ENCODE measurements at places on chromosomes 6 and 20.

GRCh38 chr6:163883984-163884383 is 469.5 kb downstream of the QKI start:
- DNase-seq = no peak

DNA sequence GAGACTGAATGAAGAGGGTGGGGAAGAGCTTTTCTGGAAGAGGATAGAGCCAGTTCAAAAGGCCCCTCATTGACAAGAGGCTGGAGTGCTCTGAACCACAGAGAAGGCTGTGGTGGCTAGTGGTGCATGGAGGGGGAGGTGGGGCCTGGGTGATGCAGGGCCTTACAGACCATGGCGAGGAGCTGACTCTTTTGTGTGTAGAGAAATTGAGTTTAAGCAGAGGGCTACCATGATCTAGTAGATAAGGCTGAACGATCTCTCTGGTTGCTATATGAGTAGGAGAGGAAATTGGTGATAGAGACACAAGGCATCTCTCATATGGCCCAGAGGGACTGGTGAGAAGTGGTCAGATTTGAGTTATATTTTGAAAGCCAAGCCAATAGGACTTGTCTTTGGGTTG is 137.6 kb downstream of the UST start:
- no peak for DNase-seq

- DNase-seq = peak; percentile 71
Measured at GRCh38 chr20:59525500-59526241, 78.7 kb upstream of the PHACTR3 start.

GRCh38 chr6:108106261-108106660 is 31.7 kb upstream of the OSTM1 start:
- no peak for DNase-seq

DNA sequence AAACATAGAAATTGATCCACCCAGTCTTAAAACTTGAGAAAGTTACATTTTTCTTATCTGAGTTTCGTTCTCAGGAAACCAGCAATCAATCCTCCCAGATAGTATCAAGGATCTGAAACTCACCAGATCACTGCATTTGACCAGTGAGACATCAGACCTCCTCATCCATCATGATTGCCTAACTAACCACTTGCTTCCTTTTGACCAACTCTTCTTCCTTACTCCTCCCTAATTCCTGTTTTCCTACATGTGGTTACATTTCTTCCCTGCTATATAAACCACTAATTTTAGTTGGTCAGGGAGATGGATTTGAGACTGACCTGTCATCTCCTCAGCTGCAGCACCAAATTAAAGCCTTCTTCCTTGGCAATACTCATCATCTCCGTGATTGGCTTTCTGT is 357.1 kb upstream of the POU3F2 start:
- no peak for DNase-seq

DNA sequence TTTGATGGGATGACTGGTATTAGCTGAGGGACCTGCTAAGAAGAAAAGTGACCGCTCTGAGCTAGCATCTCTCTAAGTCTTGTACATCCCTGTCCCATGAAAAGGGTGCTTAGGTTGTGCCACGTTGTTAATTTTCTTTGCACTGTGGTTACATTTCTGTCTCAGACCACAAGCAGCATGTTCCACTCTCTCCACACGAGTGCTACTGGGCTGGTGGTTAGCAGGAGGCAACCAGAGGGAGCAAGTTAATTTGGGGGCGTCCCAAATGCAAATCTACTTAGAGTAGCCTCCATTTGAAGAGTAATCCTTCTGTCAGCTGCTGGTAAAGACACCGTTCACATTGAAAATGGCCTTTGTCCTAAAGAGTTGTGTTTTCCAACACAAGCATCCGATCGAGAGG is 3.4 kb upstream of the SCML4 start:
- DNase-seq = no peak

Measured in WERI-Rb-1 (cell line).